H4 (cell line): ENCODE measurements at places on chromosomes 7 and 10. TPM values are rescaled to one million over a fixed set of nuclear protein-coding genes. Genes with fewer than 3 reads are reported as not detected.

- DNase-seq, result peak; percentile 85
Measured at GRCh38 chr7:36670585-36671431, 53.5 kb downstream of the AOAH start.

Gene UCN3
- total RNA-seq, result not detected in 2 replicates

GRCh38 chr7:37433166-37433565, 15.5 kb downstream of the ELMO1 start:
- DNase-seq, result peak; percentile 42

Gene TEX47
- total RNA-seq, result not detected in 2 replicates

DNA sequence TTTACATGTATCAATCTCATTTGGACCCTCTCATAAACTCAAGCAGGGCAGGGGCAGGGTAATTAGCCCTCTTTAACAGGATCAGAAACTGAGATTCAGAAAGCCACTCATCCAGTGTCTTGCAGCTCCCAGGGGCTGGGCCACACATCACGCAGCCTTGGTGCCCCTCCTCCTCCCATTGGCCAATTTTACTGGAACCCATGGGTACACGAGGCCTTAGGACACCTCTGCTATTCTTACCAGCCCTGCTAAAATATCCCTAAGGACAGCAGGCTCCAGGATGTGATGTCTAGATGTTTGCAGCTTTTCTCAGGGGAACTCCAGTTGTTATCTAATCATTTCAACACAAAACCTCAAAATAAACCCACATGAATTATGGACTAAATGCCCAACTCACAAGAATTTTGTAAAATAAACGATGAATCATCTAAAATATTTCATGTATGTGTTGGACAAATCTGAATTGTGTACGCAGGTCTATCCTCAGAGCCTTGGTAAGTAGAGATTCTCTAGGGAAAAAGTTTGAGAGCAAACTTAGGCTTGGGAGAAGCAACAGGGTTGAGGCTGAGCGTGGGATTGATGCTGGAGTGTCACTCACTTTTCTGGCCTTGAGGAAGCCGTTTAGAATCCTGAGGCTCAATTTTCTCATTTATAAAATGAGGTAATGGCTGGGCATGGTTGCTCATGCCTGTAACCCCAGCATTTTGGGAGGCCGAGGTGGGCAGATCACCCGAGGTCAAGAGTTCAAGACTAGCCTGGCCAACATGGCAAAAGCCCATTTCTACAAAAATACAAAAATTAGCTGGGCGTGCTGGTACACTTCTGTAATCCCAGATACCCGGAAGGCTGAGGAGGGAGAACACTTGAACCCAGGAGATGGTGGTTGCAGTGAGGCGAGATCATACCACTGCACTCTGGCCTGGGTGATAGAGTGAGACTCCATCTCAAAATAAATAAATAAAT, 69.7 kb upstream of the TNS3 start:
- DNase-seq, result peak; percentile 99

DNA sequence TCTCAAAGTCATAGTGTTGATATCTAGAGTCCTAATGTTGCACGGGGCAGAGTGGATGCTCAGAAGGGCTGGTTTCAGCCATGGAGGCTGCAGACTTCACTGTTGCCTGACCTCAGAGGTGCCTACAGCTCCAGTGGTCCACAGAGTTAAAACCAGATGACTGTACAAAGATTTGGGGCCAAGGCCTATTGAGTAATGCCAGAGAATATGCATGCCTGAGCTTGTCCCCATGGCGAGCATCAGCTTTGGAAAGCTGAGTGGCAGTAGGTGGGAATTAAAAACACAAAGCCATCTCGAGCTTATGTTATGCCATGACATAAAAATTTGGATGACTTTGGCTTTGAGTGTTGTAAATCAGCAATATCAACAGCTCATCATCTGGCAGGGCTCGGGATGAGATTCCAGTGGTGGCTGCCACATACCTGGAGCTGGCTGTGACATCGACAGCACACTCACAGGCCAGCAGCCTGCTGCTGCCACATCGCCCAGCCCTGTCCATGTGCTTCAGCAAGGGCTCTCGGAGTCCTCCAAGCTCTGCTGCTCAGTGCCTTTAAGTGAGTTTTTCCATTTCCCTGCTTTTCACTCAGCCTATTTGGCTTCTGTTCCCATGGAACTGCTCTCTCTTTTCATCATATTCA, 379.6 kb downstream of the TNS3 start:
- no peak for DNase-seq
